Liver (tissue), 10 donors: ENCODE measurements at places on chromosomes 4 and X. TPM values are rescaled to one million over a fixed set of nuclear protein-coding genes. Genes with fewer than 3 reads are reported as not detected.
A peak's percentile ranks its signal among the peaks of the same experiment; 100 is the strongest.

DNA sequence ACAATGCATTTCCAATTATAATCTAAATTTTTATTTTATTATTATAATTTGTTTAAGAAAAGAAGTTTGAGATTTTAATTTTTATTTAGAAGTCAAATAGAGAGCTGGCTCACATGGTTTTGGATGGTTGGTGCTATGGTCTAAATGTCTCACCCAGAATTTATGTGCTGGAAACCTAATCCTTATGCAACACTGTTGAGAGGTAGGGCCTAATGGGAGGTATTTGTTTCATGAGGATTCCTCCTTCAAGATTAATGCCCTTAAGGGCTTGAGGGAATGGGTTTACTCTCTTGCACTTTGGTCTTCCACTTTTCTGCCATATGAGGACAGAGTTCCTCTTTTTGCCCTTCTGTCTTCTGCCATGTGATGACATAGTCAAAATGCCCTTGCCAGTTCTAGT is 960.5 kb upstream of the IGFBP7 start:
- no peak for DNase-seq

GRCh38 chr4:5050520-5051277 is 581 bp upstream of the STK32B start:
- DNase-seq = peak; percentile 60

The GABRG1 gene
- not detected for polyA plus RNA-seq

- DNase-seq = no peak
Observed at GRCh38 chrX:30196322-30196721, 19.0 kb upstream of the MAGEB2 start.

DNA sequence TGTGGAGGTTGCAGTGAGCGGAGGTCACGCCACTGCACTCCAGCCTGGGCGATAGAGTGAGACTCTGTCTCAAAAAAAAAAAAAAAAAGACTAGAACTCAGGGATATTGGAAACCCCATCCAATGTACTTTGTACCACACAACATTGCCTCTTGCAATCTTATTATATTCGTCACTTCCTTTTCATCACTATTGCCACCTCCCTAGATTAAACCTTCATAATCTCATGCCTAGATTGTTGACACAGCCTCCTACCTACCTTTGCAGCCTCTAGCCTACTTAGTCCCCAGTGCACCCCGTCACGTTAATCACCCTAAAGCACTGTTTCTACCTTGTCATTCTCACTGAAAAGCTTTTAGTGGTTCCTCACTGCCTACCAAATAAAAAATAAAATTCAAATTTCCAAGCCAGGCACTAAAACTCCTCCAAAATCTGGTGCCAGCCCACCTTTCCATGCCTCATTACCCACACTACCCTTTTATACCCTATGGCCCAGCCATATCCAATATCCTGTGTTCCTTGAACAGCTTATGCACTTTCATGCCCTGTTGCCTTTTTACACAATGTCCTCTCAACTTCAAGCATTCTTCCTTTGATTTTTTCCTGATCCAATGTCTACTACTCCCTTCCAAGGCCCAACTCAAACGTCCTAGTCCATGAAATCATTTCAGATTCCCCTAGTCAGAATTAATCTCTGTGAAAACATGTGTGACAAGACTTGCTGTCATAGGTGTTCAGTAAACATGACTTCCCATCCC is 23.6 kb upstream of the GJB1 start:
- DNase-seq = no peak

GRCh38 chrX:48957477-48957826 is at the start of gene OTUD5:
Gene OTUD5, minus strand, starts transcription at chrX:48957607. Its CDS starts 37 bp downstream, at chrX:48957570.
- DNase-seq = no peak

DNA sequence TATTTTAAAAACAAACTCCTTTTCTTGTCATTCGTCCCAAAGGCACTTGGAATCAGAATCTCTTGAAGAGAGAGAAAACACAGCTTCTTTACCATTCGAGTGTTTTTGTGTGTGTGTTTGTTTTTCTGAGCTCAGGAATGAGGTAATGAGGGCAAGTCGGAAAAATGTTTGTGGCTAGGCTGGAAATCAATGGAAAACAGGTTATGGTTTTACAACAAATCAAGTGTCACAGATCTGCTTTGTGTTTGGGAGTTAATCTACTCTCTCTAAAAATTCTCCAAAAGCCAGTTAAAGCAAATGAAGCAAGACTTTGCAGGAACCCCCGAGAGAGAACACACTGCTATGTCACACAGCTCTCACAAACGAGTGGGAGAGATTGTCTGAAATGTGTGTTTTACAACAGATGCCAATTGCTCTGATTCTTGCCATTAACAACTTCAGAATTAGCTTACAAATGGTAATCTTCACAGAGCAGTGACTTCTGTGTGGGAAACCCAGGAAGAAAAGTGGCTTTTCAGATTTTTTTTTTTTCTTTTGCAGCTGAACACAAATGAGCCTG is 264.1 kb downstream of the CBLL2 start:
- DNase-seq = no peak

GRCh38 chr4:143294310-143294709 is 42.4 kb upstream of the GAB1 start:
- DNase-seq = no peak

The ADGRG2 gene
- polyA plus RNA-seq = 0.24 TPM

DNA sequence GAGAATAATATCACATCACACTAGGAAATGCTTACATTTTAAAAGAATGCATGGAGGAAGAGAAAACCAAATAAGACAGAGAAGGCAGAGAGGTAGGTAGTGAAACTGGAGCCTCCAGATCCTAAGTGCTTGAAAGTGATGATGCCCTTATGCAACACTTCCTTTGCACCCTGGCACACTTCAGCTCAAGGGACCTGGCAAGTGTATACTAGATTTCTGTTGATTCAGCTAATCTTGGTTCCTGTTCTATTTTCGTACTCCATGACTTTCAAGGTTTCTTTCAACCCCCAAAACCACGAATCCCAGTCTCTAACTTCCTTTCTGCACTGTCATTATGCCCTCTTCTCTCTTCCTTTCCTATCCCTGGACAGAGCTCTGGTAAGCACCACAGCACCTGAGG is 36.9 kb upstream of the SH3KBP1 start:
- DNase-seq = no peak

DNA sequence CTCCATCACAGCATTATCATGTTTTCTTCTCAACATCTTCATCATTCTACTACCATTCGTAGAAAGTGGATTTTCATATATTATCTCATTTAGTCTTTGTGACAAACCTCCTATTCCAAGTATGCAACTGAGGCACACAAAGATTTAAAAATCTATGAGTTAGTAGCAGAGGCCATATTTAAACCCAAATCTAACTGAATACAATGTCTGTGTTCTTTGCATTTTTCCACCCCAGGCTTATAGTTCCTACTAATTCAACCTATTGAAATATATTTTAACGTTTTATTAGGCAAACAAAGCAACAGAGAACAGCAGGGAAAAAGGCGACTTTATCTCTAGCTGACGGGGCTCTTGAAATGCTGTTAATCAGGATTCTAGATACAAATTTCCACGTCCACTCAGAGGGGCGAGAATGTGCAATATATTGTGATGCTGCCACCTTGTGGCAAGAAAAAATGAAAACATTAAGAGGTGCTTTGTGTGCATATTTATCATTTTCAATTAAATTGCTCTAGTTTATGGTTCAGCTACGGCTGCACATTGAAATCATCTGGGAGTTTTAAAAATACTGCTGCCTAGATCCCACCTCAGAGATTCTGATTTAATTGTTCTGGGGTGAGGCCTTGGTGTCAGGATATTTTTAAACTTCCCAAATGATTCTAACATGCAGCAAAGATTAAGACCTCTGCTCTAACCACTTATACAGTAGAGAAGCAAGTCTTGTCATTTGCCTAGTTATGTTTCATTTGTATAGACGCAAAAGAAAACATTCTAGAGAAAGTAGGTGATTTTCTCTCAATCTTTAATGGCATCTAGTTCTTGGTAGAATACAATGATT is 315.9 kb downstream of the MAPK10 start:
- no peak for DNase-seq

GRCh38 chr4:140819610-140820009 is 63.4 kb upstream of the TBC1D9 start:
- DNase-seq = no peak

The CLOCK gene
- 5.3 TPM for polyA plus RNA-seq

- DNase-seq = no peak
Observed at GRCh38 chr4:1646690-1647089, 37.4 kb downstream of the FAM53A start.

The FRG2 gene
- not detected for polyA plus RNA-seq

GRCh38 chr4:14916554-14917297 is 85.6 kb upstream of the CPEB2 start:
- no peak for DNase-seq

DNA sequence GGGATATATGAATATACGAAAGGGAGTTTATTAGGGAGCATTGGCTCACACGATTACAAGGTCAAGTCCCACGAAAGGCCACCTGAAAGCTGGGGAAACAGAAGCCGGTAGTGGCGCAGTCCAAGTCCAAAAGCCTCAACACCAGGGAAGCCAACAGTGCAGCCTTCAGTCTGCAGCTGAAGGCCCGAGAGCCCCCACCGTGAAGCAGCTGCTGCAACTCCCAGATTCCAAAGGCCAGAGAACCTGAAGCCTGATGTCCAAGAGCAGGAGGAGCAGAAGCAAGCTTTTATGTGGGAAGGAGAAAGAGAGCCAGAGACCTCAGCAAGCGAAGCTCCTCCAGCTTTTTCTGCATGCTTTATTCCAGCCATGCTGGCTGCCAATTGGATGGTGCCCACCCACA is 275.8 kb downstream of the PTTG2 start:
- no peak for DNase-seq

DNA sequence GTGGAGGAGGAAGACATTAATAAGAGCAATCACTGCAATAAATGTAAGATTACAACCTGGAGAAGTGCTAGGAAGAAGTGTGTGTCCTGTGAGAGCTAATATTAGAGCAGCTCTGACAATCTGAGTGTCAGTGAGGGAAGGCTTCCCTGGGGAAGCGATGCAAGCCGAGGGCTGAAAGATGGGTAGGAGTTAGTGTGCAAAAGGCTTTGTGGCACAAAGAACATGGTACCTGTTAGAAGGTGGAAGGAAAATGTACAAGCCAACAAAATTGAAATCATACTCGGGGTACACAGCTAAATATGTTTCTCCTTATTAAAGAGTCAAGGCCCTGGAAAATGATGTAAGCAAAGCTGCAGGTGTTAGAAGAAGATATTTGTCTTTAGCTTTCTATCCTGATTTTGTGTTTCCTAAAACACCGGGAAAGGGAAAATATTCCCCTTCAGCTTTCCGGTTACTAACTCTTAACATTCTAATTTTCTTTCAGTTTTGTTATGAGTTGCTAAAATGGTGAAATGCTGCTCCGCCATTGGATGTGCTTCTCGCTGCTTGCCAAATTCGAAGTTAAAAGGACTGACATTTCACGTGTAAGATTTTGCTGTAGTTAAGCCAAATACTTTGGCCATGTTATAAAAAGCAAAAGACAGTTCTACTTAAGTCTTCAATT is 808 bp downstream of the THAP6 start:
- DNase-seq = no peak

- no peak for DNase-seq
Observed at GRCh38 chrX:115906276-115906675, 264.3 kb upstream of the AGTR2 start.
